ENCODE measurements at places on chromosomes 1 and 21.

DNA sequence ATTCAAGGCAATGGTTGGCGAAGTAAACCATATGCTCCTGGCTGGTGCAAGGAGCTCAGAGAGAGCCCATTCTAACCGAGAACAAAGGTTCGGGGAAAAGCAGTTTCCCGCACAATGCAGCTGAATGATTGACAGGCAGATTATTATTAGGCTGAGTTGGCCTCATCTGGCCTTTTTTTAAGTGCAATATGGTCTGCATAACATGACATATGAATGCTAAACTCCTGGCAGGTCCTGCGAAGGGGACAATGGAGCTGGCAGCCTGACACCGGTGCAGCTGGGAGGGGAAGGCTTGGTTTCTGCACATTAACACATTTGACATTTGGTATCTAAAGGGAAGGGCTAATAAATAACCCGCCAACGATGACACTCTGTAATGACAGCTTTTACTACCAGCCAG lies 92.0 kb downstream of the MIS18A start:
- DNase-seq: no peak

- DNase-seq: no peak
Measured at GRCh38 chr1:38624336-38625039, 235.1 kb downstream of the RRAGC start.

GRCh38 chr21:16587681-16588375 lies 858.0 kb downstream of the USP25 start:
- DNase-seq: peak; percentile 15

DNA sequence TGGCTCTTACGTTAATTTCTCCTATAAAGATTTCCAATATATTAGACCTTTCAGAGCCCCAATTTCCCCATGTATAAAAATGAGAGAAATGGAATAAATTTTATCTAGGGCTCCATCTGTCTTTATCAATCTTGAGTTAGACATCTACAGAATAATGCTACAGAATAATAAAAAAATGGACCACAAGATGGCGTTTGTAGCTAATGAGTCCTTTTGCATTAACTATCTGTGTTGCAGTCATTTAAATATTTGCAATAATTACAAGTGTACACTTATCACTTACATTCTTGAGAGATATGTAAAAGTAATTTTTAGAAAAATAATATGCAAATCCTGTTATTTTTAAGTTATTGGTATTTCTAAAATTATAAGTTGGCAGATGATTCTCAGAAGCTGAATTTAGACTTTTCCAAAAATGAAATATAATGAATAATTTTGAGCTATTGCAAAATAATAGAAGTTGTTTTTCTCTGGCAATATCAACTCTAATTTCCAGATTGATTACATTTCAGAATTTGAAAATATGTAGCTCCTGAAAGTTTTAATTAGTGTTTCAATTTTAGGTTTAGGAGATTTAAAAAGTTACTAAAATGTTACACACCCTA lies 87.7 kb downstream of the SNX7 start:
- DNase-seq: peak; percentile 11

DNA sequence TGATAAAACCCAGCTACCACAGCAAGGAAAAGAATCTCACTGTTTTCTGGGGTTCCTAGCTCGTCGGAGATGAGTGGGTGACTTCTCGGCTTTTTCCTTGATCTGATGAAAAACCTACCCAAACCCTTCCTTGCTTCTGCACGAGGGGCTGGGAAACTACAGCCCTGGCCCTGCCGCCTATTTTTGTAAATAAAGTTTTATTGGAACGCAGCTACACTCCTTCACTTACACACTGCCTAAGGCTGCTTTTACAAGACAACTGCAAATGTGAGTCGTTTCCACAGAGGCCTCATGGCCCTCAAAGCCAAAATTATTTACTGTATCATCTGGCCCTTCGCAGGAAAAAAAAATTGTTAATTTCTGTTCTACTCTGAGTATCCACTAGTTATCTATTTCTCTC lies 116.0 kb upstream of the TMPRSS2 start:
- DNase-seq: no peak

- no peak for DNase-seq
Measured at GRCh38 chr1:38097284-38097898, 50.8 kb upstream of the POU3F1 start.

- peak; percentile 78 for DNase-seq
Measured at GRCh38 chr1:93304716-93305138, 41.0 kb upstream of the DR1 start.

- no peak for DNase-seq
Measured at GRCh38 chr1:153793973-153794615, 18.9 kb downstream of the SLC27A3 start.

DNA sequence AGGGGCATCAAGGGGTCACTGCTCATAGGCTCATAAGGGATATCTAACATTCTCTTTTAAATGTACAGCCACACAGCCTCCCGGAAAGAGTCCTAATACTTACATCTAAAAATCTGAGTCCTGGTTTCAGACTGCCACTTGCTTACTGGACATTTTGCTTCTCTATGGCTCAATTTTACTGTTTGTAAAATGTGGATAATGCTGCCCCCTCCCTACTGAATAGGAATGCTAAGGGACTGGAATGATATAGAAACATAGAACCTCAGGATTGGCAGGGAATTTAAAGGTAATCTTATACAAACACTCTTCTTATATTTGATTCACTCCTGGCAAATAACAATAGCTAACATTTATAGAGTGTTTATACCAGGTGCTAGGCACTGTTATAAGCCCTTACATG lies 910 bp upstream of the TNR start:
- no peak for DNase-seq

DNA sequence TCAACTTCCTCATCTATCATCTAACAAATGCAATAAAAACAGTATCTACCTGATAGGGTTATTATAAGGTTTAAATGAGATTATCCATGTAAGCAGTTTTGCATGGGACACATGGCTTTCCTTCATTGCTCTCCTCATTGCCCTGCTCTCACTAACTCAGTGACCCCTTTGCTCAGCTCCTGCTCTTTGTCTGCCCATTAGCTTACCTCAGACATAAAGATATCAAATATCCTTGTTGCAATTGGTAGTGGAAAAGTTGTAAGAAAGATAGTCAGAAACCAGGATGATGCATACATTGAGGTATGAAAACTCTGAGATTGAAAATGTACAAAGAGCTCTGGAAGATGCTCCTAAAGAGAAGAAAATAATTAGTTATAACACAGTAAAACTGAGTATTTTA lies 89.8 kb downstream of the EVI5 start:
- DNase-seq: no peak

DNA sequence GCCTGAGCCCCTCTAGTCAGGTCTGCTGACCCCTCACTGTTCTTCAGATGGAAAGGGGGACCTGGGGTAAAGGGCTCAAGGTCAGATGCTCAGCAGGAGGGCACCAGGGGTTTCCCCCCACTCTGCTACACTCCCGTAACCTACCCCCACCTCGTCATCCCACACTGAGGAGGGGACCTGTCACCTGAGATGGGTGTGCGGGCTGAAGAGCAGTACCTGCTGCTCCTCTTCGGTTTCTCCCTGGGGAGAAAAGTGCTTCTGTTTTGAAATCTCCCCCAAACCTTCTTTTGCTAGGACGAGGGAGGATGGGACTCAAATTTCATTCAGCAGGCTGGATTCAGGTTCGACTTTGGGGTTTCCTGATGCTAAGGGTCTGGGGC lies 65.2 kb downstream of the SYT2 start:
- no peak for DNase-seq

- no peak for DNase-seq
Measured at GRCh38 chr1:106921186-106921585, 135.3 kb upstream of the PRMT6 start.

- no peak for DNase-seq
Measured at GRCh38 chr21:23475281-23476219, 2131.7 kb downstream of the MRPL39 start.

GRCh38 chr1:119784191-119784781 lies 15.6 kb upstream of the HMGCS2 start:
- DNase-seq: no peak

- DNase-seq: no peak
Measured at GRCh38 chr1:183838221-183838620, 33.3 kb downstream of the RGL1 start.

GRCh38 chr1:54812801-54813484 lies 11.8 kb upstream of the TTC22 start:
- DNase-seq: peak; percentile 2

GRCh38 chr1:90550626-90551406 lies 166.3 kb downstream of the BARHL2 start:
- DNase-seq: peak; percentile 13

- DNase-seq: no peak
Measured at GRCh38 chr1:93821423-93822144, 57.4 kb downstream of the DNTTIP2 start.

DNA sequence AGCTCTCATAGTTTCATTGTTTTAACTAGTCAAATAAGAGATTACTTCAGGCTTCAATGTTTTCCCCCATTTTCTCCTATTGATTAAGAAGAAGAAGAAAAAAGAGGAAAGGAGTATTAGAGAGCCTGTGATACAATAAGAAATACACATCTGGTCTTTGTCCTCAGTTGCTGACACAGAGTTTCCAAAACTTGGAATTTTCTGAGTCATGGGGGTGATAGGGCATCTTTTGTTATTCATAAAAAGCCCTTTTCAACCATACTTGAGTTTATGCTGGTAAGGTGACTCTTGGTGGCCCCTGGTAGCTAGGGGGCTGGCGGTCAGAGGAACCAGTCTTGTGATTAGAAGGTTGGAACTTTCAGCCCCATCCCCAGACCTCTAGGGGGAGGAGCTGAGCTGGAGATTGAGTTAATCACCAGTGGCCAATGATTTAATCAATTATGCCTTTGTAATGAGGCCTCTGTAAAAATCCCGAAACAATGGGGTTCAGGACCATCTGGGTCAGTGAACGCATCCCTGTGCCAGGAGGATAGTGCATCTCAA lies 28.9 kb upstream of the KLF18 start:
- no peak for DNase-seq

GRCh38 chr1:30126848-30127247 lies 596.5 kb downstream of the MATN1 start:
- no peak for DNase-seq

GRCh38 chr21:44414291-44415072 lies 40.8 kb upstream of the LRRC3 start:
- no peak for DNase-seq

GRCh38 chr1:245776694-245777332 lies 622.0 kb downstream of the KIF26B start:
- no peak for DNase-seq

DNA sequence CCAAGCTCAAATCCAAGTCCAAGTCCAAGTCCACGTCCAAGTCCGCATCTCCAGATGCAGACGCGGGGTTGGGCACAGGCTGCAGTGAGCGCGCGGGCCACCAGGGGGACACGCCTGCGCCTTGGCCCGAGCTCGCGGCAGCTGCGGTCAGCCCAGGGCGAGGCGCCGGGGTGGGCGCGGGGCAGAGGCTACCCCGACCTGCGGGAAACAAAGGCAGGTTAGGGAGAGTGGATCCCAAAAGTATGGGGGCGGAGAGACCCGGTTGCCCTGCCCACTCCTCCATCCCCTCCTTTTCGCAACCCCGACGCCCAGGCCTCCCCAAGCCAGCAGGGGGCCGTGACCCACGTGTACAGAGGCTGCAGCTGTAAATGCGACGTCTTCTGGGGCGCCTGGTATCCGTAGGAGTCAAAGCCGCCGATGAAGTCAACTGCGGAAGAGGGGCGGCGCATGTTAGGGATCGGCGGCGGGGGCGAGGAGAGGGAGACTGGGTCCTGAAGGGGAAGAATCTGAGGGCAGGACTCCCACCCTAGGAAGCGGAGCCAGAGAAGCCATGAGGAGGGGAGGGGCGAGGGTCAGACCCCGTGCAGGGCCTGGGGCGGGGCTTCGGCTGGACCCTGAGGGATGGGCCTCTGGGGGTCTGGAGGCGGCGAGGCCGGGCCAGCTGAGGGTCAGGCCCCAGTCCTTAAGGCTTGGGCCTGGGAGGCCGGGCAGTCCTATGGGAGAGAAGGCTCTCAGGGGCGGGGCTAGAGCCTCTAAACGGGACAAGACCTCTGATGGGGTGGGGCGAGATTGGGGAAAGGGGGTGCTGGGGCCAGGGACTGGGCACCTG lies 58.0 kb downstream of the NKAIN1 start:
- peak; percentile 70 for DNase-seq

GRCh38 chr1:16418823-16419425 lies 18.3 kb downstream of the SPATA21 start:
- no peak for DNase-seq

- no peak for DNase-seq
Measured at GRCh38 chr1:194167956-194168640, 981.7 kb upstream of the B3GALT2 start.

DNA sequence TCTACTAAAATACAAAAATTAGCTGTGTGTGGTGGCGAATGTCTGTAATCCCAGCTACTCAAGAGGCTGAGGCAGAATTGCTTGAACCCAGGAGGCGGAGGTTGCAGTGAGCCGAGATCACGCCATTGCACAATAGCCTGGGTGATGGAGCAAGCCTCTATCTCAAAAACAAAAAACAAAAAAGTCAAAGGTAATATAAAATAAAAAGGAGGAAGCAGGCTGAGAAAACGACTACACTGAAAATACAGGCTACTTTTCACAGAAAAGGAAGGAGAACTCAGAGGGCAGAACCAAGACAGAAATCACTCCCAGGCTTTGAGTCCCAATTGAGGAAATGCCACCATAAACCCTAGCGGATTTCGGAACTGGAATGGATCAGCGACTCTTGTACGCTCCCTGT lies 5.9 kb upstream of the A3GALT2 start:
- DNase-seq: no peak

DNA sequence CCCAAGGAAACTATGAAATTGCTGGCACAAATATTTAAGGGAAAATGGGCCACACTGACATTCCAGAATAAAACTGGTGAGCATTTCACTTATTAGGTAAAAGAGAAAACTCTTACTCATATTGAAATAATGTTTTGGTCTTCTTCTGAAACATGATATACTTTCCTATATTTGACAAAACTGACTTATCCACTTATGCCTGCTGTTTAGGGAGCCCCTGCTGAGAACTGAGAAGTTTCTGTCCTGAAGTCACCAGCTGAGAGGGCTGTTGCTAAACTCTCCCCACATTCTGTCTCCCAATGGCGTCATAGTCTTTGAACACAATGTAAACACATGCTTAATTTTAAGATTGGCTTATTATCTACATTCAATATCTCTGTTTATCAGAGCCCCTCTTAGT lies 46.8 kb upstream of the ZC3H11B start:
- no peak for DNase-seq

DNA sequence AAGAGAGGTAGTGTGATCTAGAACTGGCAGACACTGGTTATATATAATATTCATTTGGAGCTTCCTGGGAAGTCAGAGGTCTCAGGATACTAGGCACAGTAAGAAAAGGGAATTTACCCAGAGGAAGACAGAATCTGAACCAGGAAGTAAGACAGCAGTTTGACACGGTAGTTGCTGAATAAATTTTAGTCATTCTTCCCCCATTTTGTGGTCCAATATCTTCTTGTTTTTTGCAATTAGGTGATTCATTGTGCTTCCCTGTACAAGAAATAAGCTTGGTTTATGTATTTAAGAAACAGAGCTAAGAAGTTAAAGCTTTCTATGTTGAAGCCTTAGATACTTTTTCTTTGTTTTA lies 1.3 kb downstream of the TMEM167B start:
- peak; percentile 16 for DNase-seq

GRCh38 chr1:26370591-26371382 lies 1.8 kb downstream of the ZNF683 start:
- no peak for DNase-seq

GRCh38 chr1:198558402-198558801 lies 17.9 kb upstream of the ATP6V1G3 start:
- no peak for DNase-seq
